AG09309 (cell line): ENCODE measurements at places on chromosomes 7 and 10.

DNA sequence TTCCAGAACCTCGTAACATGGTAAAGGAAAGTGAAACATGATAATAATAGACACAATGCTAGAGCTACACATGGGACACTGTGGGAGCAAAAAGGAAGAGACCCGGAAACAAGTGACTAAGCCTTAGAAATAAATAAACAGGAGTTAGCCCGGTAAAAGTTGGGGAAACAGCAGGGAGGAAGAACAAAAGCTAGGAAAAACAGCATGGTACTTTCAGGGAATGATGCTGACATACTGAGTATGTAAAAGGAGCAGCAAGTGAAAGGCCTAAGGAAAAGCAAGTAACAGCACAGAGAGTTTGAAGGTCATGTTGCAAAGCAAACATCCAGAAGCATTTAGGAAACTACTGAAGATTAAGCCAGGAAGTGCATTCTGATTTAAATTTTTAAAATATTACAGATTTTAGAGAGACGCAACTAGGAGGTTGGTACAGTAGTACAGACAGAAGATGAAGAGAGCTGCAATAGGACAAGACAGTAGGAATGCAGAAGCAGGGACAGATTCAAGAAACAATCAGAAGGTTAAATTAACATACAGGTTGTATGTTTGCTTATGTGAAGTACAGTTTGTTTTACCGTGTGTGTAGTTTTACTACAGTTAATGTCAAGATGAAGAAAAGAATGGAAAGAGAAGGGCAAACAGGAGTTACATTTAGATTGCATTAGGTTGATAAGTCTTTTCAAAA is 63.7 kb downstream of the ARHGAP12 start:
- DNase-seq, result no peak

DNA sequence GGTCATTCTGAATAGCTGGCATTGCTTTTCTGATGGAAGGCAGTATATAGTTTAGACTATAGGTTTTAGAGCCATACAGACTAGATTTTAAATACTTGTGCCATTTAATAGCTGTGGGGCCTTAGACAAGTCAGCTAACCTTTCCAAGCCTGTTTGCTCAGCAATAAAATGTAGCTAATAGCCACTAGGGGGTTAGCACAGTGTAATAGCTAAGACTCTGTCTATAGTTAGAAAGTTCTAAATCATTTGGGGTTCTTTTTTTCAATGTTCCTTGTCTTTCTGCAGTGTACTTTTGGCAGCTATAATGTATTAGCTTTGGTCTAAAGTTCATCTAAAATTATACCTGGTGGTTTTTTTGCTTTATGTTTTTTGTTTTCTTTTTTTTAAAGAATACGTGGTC is 7.5 kb upstream of the KIFBP start:
- no peak for DNase-seq

- no peak for DNase-seq
Measured at GRCh38 chr7:131900785-131901287, 344.4 kb upstream of the PODXL start.

- no peak for DNase-seq
Measured at GRCh38 chr7:8436965-8437364, 3.6 kb downstream of the NXPH1 start.

GRCh38 chr10:117534321-117535297 is 7.9 kb upstream of the EMX2 start:
- DNase-seq, result no peak

DNA sequence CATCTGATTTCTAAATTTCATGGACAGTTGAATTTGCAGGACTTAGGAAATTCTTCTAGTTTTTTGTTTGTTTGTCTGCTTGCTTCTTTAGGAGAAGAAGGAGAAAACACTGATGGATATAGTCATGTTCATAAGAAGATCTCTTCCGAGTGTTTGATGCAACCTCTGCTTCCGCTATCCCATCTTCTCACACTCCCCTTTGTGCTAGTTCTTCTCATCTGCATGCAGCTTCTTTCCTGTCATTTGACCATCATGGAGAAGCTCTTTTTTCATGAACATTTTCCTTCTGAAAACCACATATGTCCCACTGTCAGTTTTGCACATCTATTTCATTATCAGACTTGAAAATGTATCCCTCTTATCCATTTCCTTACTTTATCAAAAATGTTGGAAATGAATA is 346.9 kb upstream of the PRKCQ start:
- DNase-seq, result no peak

GRCh38 chr10:47257396-47258120 is 42.4 kb upstream of the GDF10 start:
- peak; percentile 34 for DNase-seq
